Anterior cingulate cortex (tissue), 58 donors: ENCODE measurements at places on chromosomes 11 and 22.

DNA sequence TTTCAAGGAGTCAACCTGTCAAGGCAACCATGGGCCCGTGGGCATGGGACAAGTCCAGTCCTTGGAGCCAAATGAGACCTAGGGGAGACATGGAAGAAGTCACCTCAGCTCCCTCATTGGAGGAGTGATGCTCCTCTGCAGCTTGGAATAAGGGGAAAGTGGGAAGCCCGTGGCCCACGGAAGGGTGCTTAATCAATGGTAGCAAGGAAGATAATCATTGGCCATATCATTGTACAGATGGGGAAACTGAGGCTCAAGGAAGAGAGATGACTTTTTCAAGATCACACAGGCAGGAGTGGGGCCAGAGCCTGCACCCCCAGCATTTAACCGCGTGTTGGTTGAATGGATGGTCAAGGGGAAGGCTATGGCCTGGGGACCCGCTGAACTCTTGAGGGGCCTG, 133.0 kb downstream of the OSBP2 start:
- no peak for DNase-seq

GRCh38 chr22:20989323-20990138, 7.4 kb downstream of the LZTR1 start:
- no peak for DNase-seq

DNA sequence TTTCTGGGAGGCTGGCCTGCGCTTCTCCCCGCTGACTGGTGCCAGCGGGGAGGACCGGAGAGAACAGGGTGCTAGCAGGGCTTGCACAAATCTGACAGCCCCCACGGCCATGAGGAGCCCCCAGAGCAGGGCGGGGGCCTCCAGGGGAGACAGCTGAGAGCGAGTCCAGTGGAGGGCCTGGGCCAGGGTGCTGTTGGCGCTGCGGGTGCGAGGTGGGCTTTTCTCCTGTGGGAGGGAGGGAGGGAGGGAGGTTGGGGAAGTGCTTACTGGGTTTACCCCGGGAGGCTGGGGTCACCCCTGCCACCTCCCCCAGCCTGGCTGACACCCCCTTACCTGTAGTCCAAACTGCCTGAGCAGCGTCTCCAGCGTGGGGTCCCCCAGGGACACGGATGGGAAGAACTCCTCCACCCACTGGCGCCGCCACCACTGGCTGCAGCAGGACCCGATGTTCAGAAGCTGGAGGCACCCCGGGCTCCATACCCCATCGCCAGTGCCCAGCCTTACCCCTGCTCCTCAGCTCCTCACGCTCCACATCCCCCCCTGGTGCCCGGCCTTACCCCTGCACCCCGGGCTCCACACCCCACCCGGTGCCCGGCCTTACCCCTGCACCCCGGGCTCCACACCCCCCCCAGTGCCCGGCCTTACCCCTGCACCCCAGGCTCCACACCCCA, 3.9 kb downstream of the LMF2 start:
- DNase-seq, result no peak

GRCh38 chr11:66112601-66113499, 42.8 kb downstream of the PACS1 start:
- no peak for DNase-seq

DNA sequence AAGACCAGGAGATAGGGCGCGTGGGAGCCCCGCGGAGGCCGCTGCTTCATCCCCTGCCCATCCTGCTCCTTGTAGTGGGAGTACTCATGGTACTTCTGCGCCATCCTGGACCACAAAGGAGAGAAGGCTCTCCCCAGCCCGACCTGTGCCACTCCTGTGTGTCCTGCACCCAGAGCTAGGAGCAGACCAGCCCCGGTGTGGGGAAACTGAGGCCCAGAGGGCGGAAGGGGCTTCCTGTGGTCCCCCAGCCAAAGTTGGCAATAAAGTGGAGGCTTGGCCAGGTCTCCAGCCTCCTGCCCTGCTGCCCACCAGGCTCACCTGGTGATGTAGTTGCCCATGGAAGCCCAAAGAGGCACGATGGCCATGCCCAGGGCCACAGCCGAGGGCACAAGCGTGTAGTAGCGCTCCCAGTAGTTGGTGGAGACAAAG, 4.7 kb downstream of the UNC93B1 start:
- no peak for DNase-seq
